ENCODE measurements at places on chromosomes 1 and 21. TPM values are rescaled to one million over a fixed set of nuclear protein-coding genes. Genes with fewer than 3 reads are reported as not detected.

FTCD gene
- 26.9 TPM for total RNA-seq

CTSE gene
- total RNA-seq = 28.6 TPM

DNA sequence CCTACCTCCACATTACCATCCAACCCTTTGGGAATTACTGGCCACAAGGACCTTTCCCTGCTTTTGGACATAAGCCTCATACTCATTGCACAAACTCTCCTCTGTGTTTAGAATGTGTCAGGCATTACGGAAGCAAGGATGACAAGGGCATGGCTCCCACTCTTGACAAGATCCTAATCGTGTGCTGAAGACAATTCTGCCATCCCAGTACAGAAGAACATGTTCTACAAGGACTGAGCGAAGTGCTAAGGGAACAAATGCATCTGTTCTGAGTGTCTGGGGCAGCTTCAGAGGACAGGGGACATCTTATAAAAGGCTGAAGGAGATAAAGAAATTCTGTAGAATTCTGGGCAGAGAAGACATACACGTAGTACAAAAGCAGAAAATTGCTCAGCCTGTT lies 378.5 kb upstream of the CAMK1G start:
- H3K4me3 ChIP-seq = no peak overlapping the region
- H3K27ac ChIP-seq = no peak overlapping the region
- DNase-seq = no peak
- H3K36me3 ChIP-seq = no peaks in the 10 kb centered on the region

DUSP23 gene
- total RNA-seq = 37.7 TPM

TRPM2 gene
- 0.05 TPM for total RNA-seq

CELA3A gene
- total RNA-seq = not detected

LENEP gene
- 0.52 TPM for total RNA-seq

DNA sequence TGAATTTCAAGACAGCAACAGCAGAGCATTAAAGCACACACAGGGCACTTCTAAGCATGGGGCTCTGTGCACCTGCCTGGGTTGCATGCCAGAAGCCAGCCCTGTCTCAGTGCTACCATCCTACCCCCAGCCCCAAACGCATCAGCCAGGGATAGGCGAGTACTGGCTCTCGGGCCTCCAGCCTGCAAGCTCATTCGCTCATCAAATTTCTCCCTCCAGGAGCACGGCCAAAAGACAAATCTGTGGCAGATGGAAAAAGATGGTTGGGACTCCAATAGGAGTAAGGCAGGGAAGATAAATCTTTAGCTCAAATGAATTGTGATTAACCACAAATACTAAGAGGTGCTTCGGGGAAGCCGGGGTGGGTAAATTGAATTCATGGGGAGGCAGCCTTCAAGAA lies 189.6 kb downstream of the KAZN start:
- no peaks in the 10 kb centered on the region for H3K27me3 ChIP-seq
- H3K4me1 ChIP-seq = peaks cover 30% of the 10 kb centered on the region
- H3K27ac ChIP-seq = peak overlapping the region; percentile 34
- DNase-seq = no peak
- no peaks in the 10 kb centered on the region for H3K36me3 ChIP-seq

- H3K27ac ChIP-seq = no peak overlapping the region
- H3K4me3 ChIP-seq = no peak overlapping the region
- H3K27me3 ChIP-seq = no peaks in the 10 kb centered on the region
- H3K36me3 ChIP-seq = peaks cover 16% of the 10 kb centered on the region
These were observed 5.0 kb downstream of the HPDL start for GRCh38 chr1:45331436-45332345.

DNA sequence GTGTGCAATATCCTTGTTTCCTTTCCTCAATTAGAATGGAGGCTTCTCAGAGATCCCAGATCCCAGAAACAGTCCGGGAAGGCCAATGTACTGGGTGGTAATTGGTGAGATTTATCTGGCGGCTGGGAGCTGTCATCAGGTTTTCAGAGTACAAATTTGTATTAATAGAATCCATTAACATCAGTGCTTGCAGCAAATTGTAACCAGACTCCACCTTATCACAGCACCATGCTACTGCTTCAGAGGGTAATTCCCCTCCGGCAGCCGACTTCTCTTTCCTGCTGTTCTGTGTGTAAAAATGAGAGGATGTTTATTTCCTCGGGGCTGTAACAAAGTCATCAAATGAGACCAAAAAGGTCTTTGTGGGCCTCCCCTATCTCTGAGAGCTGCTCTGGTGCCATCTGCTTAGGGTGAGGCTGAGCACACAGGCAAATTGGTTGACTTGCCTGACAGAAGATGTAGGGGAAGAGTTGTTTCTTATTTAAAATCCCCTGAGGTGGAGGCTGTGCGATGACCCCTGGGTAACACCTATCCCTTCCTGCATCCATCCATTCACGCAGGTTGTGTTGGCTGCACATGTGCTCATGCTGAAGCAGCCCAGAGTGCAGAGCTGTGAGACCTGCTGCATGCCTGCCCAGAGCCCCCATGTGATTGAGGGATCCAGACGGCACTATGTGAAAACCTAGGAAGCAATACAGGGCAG lies 19.2 kb downstream of the NFASC start:
- no peak overlapping the region for H3K27ac ChIP-seq
- peaks cover 10% of the 10 kb centered on the region for H3K4me1 ChIP-seq
- no peak for DNase-seq

KIF26B gene
- total RNA-seq = 6.1 TPM

OR2G6 gene
- total RNA-seq = not detected

FCRL6 gene
- total RNA-seq = not detected

GRCh38 chr21:36803816-36804439 lies 105.0 kb downstream of the SIM2 start:
- H3K27me3 ChIP-seq = no peaks in the 10 kb centered on the region
- no peak overlapping the region for H3K4me3 ChIP-seq
- peaks cover 9% of the 10 kb centered on the region for H3K36me3 ChIP-seq
- peaks cover 17% of the 10 kb centered on the region for H3K4me1 ChIP-seq
- no peak for DNase-seq

DNA sequence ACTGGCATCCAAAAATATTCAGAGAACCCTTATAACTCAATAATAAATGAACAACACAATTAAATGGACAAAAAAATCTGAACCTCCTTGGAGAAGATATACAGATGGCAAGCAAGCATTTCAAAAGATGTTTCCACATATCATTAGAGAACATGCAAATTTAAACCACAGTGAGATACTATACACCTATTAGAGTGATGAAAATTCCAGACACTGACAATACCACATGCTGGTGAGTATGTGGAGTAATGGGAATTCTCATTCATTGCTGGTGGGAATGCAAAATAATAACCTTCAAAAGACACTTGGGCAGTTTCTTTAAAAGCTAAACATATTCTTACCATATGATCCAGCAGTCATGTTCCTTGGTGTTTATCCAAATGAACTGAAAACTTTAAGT lies 46.1 kb downstream of the HS2ST1 start:
- peaks cover 20% of the 10 kb centered on the region for H3K36me3 ChIP-seq
- H3K4me1 ChIP-seq = peaks cover 5% of the 10 kb centered on the region
- no peak for DNase-seq
- H3K4me3 ChIP-seq = no peak overlapping the region
- no peak overlapping the region for H3K27ac ChIP-seq

PLA2G2C gene
- not detected for total RNA-seq

DIRAS3 gene
- total RNA-seq = 4.4 TPM

DNA sequence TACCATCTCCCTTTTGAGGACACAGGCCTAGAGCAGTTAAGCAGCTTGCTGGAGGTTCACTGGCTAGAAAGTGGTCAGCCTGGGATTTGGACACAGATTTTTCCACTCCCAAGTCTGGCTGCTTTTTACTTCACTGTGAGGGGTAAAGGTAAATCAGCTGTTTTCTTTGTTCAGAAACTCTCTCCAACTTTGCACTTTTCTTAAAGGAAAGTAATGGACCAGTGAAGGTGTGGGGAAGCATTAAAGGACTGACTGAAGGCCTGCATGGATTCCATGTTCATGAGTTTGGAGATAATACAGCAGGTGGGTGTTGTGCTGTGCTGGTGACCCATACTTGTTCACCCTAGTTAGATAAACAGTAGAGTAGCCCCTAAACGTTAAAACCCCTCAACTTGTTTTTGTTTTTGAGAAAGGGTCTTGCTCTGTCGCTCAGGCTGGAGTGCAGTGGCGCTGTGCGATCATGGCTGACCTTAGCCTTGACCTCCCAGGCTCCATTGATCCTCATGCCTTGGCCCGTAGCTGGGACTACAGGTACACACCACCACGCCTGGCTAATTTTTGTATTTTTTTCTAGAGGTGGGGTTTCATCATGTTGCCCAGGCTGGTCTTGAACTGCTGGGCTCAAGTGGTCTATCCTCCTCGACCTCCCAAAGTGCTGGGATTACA lies 4.2 kb downstream of the SOD1 start:
- H3K27ac ChIP-seq = no peak overlapping the region
- no peaks in the 10 kb centered on the region for H3K27me3 ChIP-seq
- H3K4me3 ChIP-seq = no peak overlapping the region
- DNase-seq = no peak
- H3K36me3 ChIP-seq = peaks cover 47% of the 10 kb centered on the region
- H3K4me1 ChIP-seq = peaks cover 47% of the 10 kb centered on the region

- no peak overlapping the region for H3K27ac ChIP-seq
- no peak for DNase-seq
- H3K36me3 ChIP-seq = no peaks in the 10 kb centered on the region
- no peaks in the 10 kb centered on the region for H3K4me1 ChIP-seq
- no peak overlapping the region for H3K4me3 ChIP-seq
These were observed 11.7 kb downstream of the FLG start for GRCh38 chr1:152313319-152313801.

CELA2A gene
- total RNA-seq = 0.67 TPM

ELAVL4 gene
- total RNA-seq = 1.0 TPM

DNA sequence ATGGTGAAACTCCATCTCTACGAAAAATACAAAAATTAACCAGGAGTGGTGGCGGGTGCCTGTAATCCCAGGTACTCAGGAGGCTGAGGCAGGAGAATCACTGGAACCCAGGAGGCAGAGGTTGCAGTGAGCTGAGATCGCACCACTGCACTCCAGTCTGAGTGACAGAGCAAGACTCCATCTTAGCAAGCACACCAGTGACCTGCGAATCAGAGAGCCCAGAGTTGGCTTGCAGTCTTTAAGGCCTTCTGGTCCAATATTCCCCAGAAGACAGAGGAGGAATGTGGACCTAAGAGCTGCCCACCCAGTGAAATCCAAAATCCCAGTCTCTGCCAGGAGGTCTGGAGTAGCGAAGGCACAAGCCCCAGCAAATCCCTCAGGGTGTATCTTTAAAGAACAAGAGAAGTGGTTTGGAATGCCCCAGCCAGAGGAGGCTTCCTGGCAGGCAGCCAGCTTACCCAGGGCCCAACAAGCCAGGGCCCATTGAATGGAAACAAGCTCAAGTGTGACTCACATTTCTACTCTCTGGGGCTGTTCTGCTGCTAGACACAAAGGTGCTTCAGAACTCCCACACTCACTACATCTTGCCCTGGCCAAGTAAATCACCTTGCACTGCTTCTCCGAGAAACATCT lies 23.9 kb downstream of the GPR161 start:
- H3K36me3 ChIP-seq = peaks cover 29% of the 10 kb centered on the region
- no peak for DNase-seq

NT5C1A gene
- 0.43 TPM for total RNA-seq

DNA sequence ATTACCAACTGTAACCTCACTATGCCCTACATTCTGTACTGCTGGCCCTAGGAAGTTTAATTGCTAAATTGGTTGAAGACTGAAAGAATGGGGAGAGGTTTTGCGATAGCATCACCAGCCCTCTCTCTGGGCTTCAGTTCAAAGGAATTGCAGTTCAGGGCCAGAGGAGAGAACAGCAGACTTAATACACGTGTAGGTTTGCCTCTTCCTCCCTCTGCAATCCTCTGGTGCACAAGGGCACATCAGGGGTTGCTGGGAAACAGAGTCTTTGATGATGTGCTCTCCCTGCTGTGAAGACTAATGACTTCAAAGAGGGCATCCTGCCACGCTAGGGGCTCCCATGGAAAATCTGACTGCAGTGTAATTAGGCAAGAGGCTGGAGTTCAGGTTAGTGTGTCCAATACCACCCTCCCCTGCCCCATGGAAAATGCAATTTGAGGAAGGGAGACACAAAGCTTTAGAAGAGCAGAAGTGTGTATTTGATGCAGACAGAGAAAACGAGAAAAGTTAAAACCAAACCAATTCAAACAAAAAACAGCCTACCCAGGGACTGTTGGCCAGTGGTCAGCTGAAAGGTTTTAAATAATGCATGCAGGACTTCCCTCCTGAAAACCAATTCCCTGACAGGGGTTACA lies 167.9 kb downstream of the ASTN1 start:
- H3K27ac ChIP-seq = peak overlapping the region; percentile 70
- H3K36me3 ChIP-seq = peaks cover 3% of the 10 kb centered on the region
- peaks cover 13% of the 10 kb centered on the region for H3K27me3 ChIP-seq
- DNase-seq = no peak
- peaks cover 23% of the 10 kb centered on the region for H3K4me1 ChIP-seq

DNA sequence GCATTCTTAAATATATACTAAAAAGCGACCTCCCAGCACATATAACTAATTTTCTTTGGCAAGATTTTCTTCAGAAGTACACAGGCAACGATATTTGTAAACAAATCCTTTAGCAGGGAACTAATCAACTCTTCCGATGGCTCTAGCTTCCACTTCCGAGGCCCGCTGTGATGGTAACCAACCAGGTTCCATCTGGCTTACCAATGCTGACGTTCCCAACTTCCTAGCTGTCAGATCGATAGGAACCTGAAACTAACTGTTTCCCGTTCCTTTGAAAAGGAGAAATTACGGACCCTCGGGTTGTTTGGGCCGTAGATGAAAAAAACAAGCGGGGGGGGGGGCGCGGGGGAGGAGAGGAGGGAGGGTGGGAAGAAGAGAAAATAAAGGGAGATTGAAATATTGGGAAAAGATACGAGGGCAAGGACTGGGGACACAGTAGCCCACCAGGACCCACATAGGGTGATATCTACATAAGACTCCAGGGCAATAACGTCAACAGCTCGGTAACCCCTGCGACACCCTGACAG lies 513 bp downstream of the GTF2B start:
- DNase-seq = no peak
- peaks cover 3% of the 10 kb centered on the region for H3K36me3 ChIP-seq
- H3K4me1 ChIP-seq = peaks cover 18% of the 10 kb centered on the region
- no peaks in the 10 kb centered on the region for H3K27me3 ChIP-seq
- peak overlapping the region; percentile 99 for H3K4me3 ChIP-seq
- peak overlapping the region; percentile 98 for H3K27ac ChIP-seq

- H3K4me1 ChIP-seq = peaks cover 4% of the 10 kb centered on the region
- H3K4me3 ChIP-seq = no peak overlapping the region
- H3K27ac ChIP-seq = no peak overlapping the region
- H3K27me3 ChIP-seq = peaks cover 12% of the 10 kb centered on the region
- H3K36me3 ChIP-seq = peaks cover 3% of the 10 kb centered on the region
- no peak for DNase-seq
These were observed 872 bp downstream of the BRINP2 start for GRCh38 chr1:177171536-177172123.

- H3K27me3 ChIP-seq = peaks cover 76% of the 10 kb centered on the region
- H3K4me1 ChIP-seq = peaks cover 10% of the 10 kb centered on the region
- H3K36me3 ChIP-seq = no peaks in the 10 kb centered on the region
These were observed 156.9 kb downstream of the RUNX1 start for GRCh38 chr21:34892209-34892608.

- H3K4me1 ChIP-seq = peaks cover 44% of the 10 kb centered on the region
- H3K36me3 ChIP-seq = peaks cover 10% of the 10 kb centered on the region
- H3K27me3 ChIP-seq = no peaks in the 10 kb centered on the region
- H3K27ac ChIP-seq = peak overlapping the region; percentile 98
These were observed 610 bp downstream of the WDR26 start for GRCh38 chr1:224433701-224434672.

GRCh38 chr1:38114241-38115026 lies 67.8 kb upstream of the POU3F1 start:
- H3K4me1 ChIP-seq = peaks cover 6% of the 10 kb centered on the region
- no peak overlapping the region for H3K27ac ChIP-seq
- DNase-seq = no peak
- no peak overlapping the region for H3K4me3 ChIP-seq
- H3K36me3 ChIP-seq = no peaks in the 10 kb centered on the region
